ENCODE measurements at places on chromosomes 6 and 20.
A peak's percentile ranks its signal among the peaks of the same experiment; 100 is the strongest.

DNA sequence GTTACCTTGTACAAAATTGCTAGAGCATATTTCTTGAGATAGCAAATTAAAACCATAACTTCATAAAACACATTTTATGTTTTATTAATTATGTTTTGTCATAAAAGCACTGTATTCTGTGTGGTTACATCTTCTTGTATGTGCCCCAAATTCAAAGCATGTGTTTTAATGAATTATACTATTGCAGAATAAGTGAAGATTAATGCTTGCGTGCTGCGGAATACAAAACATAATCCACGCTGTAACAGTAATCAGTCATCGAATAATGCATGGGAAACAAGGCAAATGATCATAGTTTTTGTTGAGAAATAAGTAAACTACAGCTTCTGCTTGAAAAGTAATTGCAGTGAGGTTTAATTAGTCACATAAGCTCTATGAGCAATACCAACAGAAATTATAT, 459.2 kb upstream of the SOX4 start:
- DNase-seq: no peak

- DNase-seq: no peak
Measured at GRCh38 chr6:30814146-30815040, 69.9 kb upstream of the DDR1 start.

GRCh38 chr20:41422953-41423352, 56.3 kb upstream of the EMILIN3 start:
- DNase-seq: no peak

DNA sequence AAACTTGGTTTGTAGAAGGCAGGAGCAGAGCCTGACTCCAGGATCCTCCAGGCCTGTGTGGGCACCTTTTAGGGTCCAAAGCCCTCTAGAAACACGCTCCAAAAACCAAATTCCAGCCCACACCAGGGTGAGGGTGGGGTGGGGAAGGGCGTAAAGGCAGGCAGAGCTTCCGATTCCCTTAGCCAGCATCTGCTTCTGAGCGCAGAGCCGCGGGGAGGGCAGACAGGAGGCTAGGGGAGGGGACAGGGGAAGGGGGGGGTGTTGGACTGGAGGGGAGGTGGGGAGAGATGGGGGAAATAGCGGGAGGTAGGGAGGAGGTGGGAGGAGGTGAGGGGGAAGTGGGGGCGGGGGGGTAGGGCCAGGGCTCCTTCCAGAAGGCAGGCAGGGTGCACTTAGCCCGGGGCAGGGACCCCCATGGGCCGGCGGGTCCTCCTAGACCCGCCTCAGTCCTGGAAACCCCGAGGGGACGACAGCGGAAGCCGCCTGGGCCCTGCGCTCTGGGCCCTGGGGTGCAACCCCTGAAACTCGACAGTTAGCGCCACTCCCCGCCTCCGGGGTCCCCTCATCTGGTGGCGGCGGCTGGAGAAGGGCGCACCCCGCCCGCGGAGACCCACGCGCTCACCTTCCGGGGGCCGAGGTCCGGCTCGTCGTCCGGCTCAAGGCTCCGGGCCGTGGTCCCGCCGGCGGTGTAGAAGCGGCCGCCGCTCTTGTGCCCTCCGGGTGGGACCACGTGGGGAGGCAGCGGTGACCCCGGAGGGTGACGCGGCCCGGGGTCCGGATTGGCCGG, 22.0 kb upstream of the FRMD1 start:
- no peak for DNase-seq

DNA sequence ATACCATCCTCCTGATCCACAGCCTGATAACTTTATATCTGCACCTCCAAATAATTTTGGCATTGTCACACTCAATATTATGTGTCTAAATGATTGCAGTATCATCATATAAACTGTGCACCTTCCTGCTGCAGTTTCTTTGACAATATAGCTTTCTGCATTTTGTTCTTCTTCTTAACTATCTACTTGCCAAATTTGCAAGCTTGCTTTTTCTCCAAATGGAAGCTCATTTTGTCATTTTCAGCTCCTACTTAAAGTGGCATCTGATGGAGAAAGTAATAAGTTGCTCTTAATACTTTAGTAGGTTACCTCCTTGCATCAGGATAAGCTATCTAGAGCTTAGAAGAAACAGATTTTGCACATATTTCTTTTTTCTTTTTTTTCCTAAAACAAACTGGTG, 74.0 kb upstream of the DEFB112 start:
- no peak for DNase-seq

GRCh38 chr20:40010483-40010882, 678.6 kb downstream of the MAFB start:
- no peak for DNase-seq

- peak; percentile 92 for DNase-seq
Measured at GRCh38 chr6:34202329-34203201, 34.1 kb upstream of the HMGA1 start.

- DNase-seq: no peak
Measured at GRCh38 chr6:154433477-154434241, 76.8 kb downstream of the CNKSR3 start.

- DNase-seq: no peak
Measured at GRCh38 chr6:12973386-12973785, 256.8 kb downstream of the PHACTR1 start.

GRCh38 chr6:41922154-41922553, 855 bp downstream of the BYSL start:
- no peak for DNase-seq

DNA sequence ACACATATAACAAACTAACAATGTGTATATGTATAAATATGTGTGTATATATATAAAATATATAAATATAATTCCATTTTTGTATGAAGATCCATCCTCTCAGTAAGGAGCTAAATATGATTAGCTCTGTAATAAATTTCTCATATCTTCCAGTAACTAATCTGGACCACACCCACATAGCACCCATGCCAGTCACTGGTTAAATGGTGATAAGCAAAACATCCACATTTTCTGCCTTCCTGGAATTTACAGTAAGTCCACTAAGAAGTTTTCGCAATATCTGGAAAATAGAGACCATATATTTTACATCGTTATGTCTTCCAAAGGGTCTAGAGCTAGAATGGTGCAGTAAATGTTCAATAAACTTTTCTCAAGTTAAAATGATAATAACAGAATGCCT, 151.5 kb upstream of the STMND1 start:
- DNase-seq: no peak

DNA sequence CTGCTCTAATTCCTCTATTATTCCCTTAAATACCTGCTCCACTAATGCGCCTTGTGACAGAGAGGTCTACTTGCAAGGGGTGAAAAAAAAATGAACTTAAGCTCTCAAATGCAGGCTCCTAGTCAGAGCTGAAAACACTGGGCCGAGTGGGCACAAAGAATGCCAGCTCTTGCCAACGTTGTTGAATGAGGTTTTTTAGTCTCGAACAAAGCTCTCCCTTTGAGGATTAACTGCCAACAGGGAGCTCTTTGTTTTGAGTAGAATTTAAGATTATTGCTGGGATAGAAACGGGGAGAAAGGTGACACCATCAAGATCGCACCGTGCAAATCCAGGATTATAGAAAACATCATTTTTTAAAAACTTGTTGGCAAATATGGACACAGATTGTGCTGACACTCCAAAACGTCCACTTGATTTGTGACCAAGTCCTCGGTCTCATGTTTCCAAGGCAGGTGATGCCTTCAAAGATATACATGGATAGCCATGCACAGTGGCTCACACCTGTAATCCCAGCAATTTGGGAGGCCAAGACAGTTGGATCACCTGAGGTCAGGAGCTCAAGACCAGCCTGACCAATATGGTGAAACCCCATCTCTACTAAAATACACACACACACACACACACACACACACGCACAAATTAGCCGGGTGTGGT, 163.2 kb downstream of the BMP7 start:
- DNase-seq: no peak

DNA sequence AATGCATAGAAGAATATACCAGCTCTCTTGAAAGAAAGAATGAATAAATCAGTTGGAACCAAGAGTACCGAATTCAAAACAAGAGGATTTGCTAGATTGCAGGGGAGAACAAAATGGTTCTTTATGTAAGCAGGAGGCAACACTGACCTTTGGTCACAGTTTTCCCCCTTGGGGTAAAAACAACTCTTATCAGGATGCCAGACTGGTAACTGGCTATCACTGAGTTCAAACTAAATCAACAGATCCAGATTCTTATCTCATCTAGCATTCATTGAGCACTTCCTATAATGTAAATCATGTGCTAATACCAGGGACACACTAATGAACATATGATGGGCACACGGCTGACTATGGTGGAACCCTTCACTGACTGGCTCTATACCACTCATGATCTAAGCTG, 4.8 kb upstream of the IL17F start:
- no peak for DNase-seq

DNA sequence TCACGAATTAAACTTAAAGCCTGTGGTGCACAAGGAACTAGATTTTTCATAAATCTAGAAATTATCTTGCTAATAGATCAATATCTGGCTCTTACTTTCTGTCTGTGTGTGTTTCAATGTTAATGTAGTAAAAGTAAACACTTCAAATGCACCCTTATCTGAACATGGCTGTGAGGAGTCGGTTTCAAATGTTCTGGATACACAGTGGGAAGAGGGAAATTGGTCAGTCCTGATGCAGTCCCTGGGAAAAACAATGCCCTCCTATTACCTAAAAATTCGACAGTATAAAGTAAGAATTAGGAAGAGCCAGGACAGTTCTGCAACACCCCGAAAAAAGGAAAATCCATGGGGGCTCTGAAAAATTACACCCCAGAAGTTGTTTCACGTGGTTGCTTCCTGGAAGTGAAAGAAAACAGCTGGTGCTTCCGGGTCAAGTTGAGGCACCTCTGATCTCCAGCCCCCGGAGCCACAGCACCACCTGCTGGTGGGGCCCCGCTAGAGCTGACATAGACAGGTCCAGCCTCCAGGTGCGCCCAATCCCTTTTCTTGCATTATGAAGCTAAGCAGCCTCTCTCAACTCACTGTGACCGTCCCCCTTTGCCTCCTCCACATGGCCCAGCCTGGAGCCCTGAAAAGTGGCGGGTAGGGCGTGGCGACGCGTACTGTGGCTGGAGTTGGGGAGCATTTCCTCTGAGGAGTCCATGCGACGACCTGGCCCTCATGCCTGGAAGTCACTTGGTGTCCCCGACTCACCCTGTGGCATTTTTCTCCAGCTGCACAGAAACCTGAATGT, 8.3 kb downstream of the SEMG2 start:
- peak; percentile 87 for DNase-seq

DNA sequence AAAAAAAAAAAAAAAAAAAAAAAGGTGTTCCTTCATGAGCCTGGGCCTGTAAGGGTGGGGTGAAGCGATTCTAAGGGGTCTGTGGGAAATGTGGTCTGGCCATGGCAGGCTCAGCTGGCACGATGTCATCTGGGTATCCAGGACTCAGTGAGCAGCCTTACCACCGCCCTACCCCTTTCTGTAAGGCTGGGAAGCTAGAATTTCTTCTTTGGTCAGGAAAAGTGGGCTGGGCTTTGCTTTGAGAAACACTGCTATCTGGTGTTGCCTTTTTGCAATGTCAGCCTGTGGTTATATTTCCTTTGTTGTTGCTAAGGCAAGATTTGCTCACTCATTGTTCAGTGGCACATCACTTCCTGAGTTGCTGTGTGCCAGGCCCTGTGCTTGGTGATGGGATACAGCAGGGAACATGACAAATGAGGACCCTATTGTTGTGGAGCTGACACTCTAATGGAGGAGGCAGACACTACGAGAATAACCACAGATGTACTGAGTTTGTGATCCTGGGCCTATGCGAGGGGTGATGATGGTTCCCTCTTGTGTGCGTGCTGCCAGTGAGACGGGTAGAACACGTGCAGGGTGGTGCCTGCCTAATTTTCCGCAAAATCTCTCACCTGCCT, 45.9 kb upstream of the ZNFX1 start:
- DNase-seq: peak; percentile 53

- no peak for DNase-seq
Measured at GRCh38 chr6:160275511-160276003, 16.9 kb upstream of the SLC22A2 start.

DNA sequence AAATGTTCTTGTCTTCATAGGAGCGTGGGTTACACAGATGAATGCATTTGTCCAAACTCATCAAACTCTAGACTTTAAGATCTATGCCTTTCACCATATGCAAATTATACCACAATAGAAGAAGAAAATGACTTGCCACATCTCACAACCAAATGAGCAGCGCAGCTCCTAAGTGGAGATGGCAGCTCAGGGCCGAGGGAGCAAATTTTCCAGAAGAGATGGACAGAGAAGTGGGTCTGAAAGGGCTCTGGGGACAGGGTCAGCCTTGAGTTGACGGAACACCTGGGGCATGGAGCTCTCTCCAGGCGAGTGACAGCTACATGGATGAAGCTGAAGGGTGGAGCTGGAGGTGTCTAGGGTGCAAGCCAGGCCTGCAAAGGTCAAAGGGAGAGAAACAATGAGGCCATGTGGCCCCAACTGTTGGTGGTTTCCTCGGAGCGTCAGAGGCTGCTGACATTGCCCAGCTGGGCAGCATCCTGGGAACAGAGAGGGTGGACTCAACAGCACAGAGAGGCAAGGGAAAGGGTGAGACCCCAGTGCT, 228.3 kb downstream of the NRN1 start:
- no peak for DNase-seq

DNA sequence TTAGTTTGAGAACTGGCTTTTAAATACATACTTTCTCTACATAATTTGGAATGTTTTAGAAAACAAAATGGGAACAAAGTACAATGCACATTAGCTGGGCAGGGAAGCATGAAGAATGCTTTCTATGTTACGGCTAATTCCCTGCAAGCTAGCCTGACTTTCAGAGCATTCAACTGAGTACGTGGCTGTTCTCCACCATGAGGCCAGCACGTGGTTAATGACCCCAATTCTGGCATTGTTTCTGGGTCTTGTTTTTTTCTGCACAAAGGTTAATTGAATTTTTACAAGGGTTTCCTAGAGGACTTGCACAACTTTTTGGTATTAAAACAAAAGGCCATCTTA, 208.6 kb upstream of the AGPAT4 start:
- DNase-seq: no peak

- DNase-seq: no peak
Measured at GRCh38 chr20:20611167-20611566, 101.3 kb downstream of the RALGAPA2 start.

GRCh38 chr6:15956205-15957106, 172.4 kb upstream of the MYLIP start:
- DNase-seq: no peak

- DNase-seq: no peak
Measured at GRCh38 chr6:46899659-46900058, 22.1 kb downstream of the ADGRF5 start.
